CD8-positive, alpha-beta memory T cell (primary cell): ENCODE measurements at places on chromosomes 6 and 20.

GRCh38 chr6:159467473-159468041 lies 225.5 kb downstream of the SOD2 start:
- DNase-seq = no peak

- DNase-seq = no peak
These were observed 43.9 kb downstream of the SRC start for GRCh38 chr20:37389844-37390275.

DNA sequence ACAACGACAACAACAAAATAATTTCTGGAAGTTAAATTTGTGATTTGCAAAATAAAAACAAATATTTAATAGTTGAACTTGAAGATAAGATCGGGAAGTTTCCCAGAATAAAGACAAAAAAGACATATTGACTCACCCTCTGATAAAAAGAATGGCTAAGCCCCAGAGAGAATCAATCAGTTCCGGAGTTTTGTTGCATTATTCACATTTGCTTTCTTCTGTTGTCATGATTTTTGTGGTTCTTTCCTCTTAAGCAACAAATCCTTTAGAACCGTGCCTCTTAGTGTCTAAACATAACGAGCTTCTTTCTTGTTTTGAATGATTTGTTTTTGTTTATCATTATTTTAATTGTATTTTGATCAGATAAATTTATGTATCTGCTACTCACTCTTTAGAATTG lies 337.7 kb upstream of the PRND start:
- DNase-seq = no peak

GRCh38 chr6:473768-474452 lies 82.4 kb downstream of the IRF4 start:
- no peak for DNase-seq

DNA sequence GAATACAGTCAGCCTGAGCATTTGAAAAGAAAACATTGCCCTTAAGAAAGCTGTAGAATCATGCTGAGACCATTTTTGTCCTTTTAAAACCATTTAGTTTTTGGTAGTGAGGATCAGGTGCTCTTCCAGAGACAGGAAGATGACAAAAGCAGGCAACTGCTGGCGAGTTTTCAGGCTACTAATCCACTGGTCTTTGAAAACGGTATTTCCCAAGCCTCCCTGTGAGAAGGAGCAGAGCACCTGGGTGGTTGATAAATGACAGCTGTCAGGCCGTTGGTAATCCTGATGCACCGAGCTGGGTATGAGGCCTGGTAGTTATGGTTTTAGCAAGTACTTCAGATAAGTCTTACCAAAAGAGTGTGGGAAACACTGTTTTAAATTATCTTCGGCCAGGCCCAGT lies 10.1 kb upstream of the SEC63 start:
- DNase-seq = no peak

DNA sequence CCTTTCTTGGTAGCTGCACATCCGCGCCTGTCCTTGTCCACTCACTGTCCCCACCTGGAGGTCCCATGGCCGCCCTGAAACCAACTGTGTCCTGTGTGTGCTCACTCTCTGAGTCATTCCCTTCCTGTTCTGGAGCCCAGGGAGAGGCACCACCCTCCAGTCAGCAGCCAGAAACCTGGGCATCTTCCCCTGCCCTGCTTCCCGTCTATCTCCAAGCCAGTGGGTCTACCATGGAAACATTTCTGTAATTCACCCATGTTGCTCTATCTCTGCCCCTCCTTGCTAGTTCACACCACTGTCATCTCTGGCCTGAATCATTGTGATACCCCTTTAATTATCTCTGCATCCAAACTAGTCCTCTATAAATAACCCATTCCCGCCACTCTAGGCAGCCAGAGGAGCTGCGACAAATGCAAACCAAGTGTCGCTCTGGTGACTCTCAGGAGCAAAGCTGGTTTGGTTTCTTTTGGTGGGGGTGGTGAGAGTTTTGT lies 28.8 kb upstream of the SYNJ2 start:
- DNase-seq = no peak

DNA sequence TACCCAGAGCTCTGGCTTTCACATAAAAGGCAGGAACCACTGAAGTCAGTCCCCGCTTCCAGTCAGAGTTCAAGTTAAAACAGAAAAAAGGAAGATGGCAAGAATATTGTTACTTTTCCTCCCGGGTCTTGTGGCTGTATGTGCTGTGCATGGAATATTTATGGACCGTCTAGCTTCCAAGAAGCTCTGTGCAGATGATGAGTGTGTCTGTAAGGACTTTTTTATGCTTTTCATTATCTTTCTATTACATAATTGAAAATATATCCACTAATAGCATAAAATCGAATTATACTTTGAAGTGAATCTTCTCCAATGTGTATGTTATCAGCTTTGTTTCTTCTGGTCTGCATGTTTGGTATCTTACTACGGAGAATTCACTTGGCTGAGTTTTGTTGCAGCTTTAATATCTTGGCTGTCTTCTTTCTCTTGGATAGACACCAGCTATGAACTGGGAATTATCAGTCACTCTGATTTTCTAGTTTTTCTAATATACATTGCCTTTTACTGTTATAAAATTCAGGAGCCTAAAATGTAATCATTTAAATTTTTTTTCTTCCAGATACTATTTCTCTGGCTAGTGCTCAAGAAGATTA lies at the start of gene OTOR:
TSS of gene OTOR (plus strand) at position 51 of the 593 bp plus-strand sequence. CDS start at position 95, 44 bp downstream.
- DNase-seq = no peak

DNA sequence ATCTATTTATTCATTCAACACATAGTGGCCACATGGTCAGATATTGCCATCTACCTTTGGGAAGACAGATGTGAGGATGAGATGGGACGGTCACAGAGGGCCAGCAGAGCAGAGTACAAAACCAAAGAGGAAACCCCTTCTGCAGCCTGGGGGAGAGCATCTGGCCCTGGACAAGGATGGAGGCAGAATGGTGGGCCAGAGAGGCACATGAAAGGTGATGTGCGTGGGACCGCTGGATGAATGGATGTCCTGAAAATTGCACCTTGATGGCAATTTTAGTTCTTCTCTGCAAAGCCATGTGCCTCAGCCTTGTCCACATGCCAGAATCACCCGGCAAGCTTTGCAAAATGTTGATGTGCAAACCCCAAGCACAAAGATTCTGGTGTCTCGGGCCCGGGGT lies 77.4 kb upstream of the CD93 start:
- no peak for DNase-seq

DNA sequence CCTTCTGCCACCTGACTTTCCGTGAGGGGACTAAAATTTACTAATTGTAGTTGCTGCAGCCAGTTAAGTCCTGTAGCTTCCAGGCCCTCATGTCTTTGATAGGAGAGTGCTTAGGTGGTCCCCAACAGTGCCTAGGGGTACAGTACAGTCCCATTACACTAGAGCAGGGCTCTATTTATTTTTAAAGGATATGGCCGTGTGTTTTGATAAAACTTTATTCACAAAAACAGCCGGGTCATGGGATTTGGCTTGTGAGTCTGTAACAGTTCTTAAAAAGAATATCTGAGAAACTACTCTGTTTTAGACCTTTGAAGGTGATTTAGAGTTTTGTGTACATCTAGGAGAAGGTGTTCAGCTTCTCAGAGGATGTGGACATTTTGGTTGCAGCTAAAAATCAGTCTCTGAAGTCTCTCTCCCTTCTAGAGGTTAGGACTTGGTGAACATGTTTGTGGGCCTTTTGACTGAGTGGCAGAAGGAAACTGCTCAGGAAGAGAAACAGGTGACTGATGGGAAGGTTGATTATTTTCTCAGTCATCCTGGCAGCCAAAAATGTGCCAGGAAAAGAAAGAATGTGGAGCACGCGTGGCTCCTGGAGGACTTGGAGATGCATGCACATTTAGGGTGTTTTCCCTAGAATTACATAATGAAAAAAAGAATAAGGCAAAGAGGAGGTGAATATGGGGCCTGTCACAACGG lies 57.4 kb downstream of the VAPB start:
- no peak for DNase-seq

- no peak for DNase-seq
These were observed 159.8 kb downstream of the TFAP2C start for GRCh38 chr20:56788671-56789610.

- DNase-seq = peak; percentile 13
These were observed 828 bp upstream of the DSTN start for GRCh38 chr20:17568972-17569521.

DNA sequence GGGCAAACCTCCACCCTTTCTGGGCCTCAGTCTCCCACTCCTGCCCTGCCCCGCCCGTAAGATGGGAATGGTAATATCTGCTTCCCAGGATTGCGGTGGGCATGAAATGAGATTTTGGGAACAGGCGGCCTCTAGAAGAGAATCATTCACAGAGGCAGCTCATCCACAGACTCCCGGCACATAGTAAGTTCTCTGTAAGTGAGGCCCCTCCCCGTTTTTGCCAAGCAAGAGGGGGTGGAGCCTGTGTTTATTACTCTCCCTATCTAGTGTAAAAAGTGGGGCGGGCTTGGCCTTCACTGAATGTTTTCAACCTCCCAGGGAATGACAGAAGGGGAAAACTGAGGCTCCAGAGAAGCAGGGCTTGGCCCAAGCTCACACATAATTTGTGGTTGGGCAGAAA lies 20.0 kb downstream of the SUN5 start:
- no peak for DNase-seq

DNA sequence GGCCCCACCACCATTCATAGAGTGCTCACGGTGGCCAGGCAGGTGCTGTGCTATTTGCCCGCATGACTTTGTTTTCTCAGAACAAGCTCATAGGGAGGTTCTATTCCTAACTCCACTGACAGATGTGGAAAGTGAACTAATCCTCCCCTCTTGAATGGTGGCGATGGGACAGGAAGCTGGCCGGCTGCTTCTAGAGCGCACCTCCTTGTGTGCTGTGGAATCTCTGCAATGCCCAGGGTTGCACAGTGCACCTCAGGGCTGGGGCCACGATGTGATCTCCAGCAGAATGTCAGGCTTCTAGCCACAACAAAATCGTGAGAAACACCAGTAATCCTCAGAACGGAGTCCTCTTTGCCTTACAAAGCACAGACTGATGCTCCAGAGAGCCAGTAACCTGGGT lies 53.8 kb upstream of the SLC22A23 start:
- DNase-seq = no peak

DNA sequence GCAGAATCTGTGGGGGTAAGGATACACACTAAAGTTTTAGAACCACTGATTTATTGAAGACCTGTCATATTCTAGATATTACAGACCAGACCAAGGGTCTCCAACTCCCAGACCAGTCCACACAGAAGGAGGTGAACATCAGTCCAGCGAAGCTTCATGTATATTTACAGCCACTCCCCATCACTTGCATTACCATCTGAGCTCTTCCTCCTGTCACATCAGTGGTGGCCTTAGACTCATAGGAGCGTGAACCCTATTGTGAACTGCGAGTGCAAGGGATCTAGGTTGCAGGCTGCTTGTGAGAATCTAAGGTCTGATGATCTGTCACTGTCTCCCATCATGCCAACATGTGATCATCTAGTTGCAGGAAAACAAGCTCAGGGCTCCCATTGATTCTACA lies 5.0 kb upstream of the BCLAF1 start:
- no peak for DNase-seq

DNA sequence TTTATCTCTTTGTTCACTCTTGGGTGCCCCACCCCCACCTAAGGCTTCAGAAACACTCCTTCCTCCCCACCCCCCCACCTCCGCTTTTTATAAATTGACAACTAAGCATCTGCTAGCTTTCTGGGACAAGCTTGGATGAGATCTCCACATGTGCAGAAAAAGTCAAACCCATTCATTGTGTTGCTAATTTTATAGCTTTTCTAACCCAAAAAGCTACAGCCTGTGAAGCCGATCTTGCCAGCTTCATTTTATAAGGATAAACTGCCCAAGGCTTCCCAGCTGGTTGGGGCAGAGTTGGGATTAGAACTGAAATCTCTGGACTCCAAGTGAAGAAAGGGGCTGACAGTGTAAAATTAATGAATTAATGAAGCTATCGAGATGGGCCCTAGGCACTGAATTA lies 24.1 kb downstream of the BPIFB4 start:
- no peak for DNase-seq

GRCh38 chr6:100105138-100105537 lies 111.1 kb upstream of the MCHR2 start:
- no peak for DNase-seq

- DNase-seq = no peak
These were observed 128.9 kb downstream of the ZFP64 start for GRCh38 chr20:52062452-52063209.

GRCh38 chr6:144150710-144151657 lies 667 bp downstream of the STX11 start:
- peak; percentile 82 for DNase-seq

- no peak for DNase-seq
These were observed 42.1 kb downstream of the BFSP1 start for GRCh38 chr20:17488916-17489600.

DNA sequence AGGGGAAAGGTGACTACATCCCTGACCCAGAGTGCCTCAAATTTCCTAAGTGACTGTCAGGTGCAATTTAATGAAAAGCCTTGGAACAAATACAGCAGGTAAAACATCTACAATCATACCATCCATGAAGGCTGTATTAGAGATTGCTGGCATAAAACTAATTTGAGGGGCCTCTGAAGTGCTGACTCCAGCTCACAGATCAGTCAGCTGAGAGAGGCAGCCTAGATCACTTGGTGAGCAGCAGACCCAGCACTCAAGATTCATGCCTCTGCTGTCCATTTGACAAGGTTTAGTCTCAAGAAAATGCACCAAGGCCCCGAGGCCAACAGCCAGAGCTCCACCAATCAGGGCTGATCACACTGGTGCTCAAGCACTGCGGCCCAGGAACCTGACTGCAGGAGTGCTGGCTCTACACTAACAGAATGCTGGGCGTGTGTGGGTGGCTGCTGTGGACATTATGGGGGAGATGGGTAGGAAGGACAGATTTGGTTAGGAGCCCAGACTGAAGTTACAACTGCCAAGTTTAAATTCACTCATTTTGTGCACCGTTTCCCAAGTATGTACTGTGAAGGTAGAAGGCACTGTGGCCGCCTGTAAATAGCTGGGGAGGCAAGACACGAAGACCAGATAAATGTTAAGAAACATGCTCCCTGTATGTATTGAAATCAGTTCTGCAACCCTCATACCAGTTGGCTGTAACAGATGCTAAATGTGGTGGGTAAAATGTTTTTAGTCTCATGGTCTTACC lies 28.2 kb downstream of the SNX5 start:
- no peak for DNase-seq

DNA sequence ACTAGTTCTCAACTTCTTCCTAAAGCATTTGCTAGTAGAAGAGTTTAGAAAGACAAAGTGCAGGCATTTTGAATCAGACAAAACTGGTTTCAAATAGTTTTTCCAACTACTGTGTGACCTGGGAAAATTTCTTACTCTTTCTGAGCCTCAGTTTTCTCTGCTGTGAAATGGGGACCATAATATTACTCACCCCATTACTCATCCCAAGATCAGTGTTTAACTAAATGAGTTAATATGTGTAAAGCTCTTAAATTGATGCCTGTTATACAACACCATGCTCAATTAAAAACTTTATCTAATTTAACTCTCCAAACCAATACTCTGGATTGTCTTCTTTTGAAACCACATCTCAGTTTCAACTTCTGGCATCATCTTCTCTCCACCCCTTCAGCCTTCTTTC lies 87.4 kb downstream of the DNAH8 start:
- DNase-seq = no peak

- DNase-seq = no peak
These were observed 139.3 kb upstream of the PHACTR1 start for GRCh38 chr6:12577124-12577850.

GRCh38 chr6:44054721-44055559 lies 72.3 kb downstream of the MRPL14 start:
- DNase-seq = no peak
